ENCODE measurements at places on chromosomes 5 and 9.

DNA sequence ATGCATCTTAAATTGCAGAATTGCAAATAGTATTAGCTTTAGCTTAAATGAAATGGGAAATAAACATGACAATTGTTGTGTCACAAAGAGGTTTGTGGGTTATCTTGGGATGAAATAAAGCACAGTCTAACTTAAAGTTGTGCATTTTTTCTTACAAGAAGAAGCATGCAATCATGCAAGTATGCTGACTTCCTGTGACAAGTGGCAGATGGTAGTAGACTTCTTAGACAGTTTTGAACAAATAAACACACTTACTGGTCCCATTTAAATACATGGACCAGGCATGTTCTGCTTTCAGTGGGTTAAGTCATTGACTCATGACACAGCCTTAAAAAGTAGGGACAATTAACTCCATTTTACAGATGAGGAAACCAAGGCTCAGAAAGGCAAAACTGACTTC is 15.9 kb upstream of the C5orf63 start:
- no peak for DNase-seq

DNA sequence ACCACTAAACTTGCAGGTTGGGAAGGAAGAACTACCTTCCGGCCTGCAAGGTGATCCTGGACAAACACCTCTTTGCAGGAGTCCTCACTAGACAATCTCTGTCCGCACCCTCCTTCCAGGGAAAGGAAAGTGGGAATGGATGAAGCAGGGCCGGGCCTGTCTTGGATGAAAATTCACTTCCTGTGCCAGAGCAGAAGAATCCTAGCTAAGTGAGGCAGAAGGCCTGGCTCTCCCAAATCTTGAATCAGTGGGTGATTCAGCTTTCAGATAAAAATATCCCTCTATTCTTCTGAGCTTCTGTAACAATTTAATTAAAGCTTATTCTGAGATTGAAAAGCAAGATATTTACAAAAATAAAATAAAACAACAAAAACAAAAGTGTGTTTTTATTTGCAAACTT is 281.9 kb upstream of the TLE4 start:
- DNase-seq, result no peak

GRCh38 chr5:15993334-15993733 is 186.3 kb downstream of the MARCHF11 start:
- peak; percentile 87 for DNase-seq

GRCh38 chr9:106897751-106898150 is 34.8 kb downstream of the ZNF462 start:
- DNase-seq, result no peak

DNA sequence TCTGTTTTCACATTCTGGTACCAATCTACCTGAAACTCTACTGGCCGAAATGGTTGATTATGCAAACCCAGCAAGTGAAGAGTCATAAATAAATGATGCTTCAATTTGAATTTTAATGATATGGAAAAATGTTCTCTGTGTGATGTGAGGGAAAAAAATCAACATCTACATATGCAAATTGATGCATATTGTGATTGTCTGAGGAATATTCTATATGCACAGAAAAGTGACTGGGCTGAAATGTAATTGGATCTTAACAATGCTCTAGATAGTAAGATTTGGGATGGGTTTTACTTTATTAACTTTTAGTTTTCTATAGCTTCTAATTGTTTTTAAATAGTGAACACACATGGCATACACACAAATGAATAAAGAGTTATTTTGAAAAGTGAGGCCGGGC is 25.0 kb upstream of the SLC9A3 start:
- DNase-seq, result no peak

DNA sequence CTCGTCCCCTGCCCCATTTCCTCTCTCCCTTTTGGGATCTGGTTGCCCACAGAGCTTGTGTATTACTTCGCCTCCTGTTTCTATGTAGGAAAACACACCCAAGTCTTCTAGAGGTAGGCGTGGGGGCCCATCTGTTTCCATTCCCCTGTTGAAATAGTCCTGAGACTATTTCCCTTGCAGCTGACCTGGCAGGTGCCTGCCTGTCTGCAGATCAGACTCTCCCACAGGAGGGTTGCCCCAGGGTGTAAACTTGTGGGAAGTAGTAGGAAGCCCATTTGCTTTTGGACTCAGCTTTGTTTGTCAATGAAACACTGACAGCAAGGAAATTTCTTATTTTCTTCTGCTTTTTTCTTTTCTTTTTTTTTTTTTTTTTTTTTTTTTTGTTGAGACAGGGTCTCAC is 16.3 kb upstream of the GARNL3 start:
- DNase-seq, result no peak
